ENCODE measurements at places on chromosomes 7 and 10. TPM values are rescaled to one million over a fixed set of nuclear protein-coding genes. Genes with fewer than 3 reads are reported as not detected.

- H3K27me3 ChIP-seq, result no peaks in the 10 kb centered on the region
- H3K27ac ChIP-seq, result no peak overlapping the region
These were observed 41.2 kb downstream of the TACR2 start for GRCh38 chr10:69375307-69376151.

DNA sequence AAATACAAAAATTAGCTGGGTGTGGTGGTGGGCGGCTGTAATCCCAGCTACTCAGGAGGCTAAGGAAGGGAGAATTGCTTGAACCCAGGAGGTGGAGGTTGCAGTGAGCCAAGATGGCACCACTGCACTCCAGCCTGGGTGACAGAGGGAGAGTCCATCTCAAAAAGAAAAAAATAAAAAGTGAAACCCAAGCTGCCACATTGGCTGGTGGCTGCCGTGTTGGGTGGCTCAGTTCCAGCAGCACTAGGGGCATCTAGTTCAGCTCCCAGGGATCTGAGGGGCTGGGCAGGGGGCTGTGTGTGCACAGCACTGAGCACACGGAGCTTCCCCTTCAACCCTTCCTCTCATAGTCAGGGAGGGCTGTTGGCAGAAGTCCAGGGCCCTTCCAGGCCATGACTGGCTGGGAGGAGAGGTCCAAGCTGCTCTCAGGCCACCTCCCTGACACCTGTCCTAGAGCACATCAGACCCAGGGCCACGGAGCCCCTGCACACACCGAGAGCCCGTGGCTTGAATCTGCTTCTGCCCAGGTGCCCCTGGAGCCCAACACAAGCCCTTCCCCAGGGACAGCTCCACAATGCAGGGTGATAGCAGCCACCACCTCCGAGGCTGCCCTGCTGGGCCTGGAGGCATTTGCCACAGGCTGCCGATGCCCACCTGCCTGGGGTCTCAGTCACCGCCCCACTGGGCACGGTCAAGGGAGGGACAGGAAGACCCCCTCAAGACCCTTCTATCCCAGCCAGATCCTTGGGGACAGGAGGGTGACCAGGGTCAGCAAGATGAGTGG is 47.3 kb downstream of the YKT6 start:
- no peak overlapping the region for H3K4me3 ChIP-seq
- H3K27ac ChIP-seq, result no peak overlapping the region
- H3K27me3 ChIP-seq, result no peaks in the 10 kb centered on the region
- no peaks in the 10 kb centered on the region for H3K4me1 ChIP-seq
- no peak for DNase-seq

GRCh38 chr7:17009007-17009719 is 127.4 kb upstream of the AGR3 start:
- H3K27ac ChIP-seq, result no peak overlapping the region
- H3K27me3 ChIP-seq, result no peaks in the 10 kb centered on the region
- no peak overlapping the region for H3K4me3 ChIP-seq
- no peaks in the 10 kb centered on the region for H3K36me3 ChIP-seq

DNA sequence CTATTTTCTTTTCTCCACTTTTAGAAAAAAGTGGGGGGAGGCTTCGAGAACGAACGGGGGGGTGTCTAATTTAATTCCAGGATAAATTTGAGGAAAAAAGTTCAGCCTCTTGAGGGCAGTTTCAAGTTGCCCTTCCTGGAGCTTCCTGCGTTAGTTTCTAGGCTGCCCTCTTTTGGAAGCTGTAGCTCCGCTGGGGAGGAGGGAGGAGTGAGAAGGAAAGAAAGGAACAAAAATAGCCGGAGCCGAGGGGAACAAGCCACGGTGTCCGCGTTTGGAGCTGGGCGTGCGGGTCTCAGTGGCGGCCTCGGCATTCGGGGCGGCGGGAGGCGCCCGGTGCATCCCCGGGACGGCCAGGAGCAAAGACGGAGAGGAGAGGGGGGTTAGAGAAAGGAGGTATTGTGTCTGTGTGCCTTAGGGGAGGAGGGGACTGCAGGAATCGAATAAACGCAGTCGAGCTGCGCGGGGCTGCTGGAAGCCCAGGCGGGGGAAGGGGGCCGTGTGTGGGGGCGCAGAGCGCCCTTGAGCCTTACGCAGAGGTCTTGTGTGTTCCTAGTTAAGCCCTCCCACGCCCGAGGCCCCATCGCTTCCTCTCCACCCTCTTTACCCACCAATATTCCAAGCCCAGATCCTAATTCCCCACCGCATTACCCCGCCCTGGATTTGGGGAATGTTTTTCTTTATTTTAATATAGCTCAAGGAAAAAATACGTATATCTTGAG is 2.0 kb upstream of the TNRC18 start:
- H3K4me1 ChIP-seq, result peaks cover 10% of the 10 kb centered on the region
- H3K27ac ChIP-seq, result no peak overlapping the region
- peaks cover 59% of the 10 kb centered on the region for H3K27me3 ChIP-seq
- H3K36me3 ChIP-seq, result no peaks in the 10 kb centered on the region

DNA sequence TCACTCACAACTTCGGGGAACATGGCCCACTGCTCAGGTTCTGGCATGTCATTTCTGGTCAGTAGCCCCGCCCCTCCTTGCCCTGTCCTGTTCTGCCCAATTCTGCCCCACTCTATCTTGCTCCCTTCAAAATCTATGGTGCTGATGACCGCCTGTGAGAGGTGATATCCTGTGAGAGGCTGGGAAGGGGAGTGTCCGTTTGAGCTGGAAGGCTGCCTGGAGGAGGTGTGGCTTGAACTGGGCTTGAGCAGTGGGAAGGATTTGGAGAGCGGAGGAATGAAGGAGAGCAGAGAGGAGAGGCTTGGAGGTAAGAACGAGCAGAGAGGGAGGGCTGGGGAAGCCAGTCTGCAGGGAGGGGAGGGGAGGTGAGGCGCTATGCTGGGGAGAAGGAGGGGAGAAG is 145.3 kb downstream of the RPS24 start:
- no peak overlapping the region for H3K4me3 ChIP-seq
- no peaks in the 10 kb centered on the region for H3K4me1 ChIP-seq
- H3K36me3 ChIP-seq, result no peaks in the 10 kb centered on the region
- peaks cover 2% of the 10 kb centered on the region for H3K27me3 ChIP-seq

DNA sequence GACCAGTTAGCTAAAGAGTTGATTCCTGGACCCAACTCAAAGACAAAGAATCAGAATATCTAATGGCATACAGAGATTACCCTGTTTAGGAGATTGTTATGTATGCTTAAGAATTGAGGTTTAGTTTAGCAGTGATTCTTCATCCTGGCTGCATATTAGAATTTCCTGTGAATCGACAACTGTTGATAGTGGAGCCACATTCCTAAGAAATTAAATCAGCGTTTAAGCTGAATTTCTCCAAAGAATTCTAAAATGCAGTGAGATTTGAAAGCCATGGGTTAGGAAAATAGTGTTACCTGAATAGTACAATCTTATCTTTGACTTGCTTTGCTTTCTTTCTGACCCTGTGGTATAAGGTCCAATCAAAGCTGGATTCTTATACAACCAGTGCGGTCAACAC is 16.4 kb upstream of the FERD3L start:
- H3K4me1 ChIP-seq, result no peaks in the 10 kb centered on the region
- no peak overlapping the region for H3K4me3 ChIP-seq
- DNase-seq, result no peak
- no peak overlapping the region for H3K27ac ChIP-seq
- H3K36me3 ChIP-seq, result no peaks in the 10 kb centered on the region

- no peaks in the 10 kb centered on the region for H3K4me1 ChIP-seq
- H3K4me3 ChIP-seq, result no peak overlapping the region
These were observed 33.7 kb downstream of the CAMK1D start for GRCh38 chr10:12382956-12383531.

Gene MRLN
- not detected for total RNA-seq
